Fibroblast of pulmonary artery (primary cell): ENCODE measurements at places on chromosomes 7 and 10.
A peak's percentile ranks its signal among the peaks of the same experiment; 100 is the strongest.

DNA sequence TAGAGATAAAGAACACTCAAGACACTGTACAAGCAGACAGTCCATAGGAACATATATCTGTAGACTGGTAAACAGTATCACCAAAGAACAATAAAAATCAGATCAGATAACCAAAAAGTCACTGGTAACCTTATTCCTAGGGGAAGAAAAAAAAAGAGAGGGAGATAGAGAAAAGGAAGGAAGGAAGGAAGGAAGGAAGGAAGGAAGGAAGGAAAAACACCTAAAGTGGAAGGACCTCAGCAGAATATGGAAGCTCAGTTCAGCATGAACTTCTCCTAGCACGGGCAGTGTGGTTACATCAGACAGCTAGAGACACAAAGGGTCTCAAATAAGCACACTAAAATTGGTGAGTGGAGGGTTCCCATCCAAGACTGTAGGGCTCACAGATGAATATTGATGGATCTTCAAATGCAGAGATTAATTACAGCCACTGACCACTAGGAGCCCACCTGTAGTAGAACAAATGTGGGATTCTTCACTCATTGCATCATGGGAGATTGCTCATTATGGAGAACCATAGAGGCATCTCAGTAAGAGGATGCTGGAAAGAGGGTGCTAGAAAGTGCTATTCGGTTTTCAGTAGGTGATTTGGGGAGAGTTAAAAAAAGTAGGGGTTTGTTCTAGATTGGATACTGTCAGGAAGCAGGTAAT is 293.4 kb upstream of the C7orf33 start:
- no peak for DNase-seq

DNA sequence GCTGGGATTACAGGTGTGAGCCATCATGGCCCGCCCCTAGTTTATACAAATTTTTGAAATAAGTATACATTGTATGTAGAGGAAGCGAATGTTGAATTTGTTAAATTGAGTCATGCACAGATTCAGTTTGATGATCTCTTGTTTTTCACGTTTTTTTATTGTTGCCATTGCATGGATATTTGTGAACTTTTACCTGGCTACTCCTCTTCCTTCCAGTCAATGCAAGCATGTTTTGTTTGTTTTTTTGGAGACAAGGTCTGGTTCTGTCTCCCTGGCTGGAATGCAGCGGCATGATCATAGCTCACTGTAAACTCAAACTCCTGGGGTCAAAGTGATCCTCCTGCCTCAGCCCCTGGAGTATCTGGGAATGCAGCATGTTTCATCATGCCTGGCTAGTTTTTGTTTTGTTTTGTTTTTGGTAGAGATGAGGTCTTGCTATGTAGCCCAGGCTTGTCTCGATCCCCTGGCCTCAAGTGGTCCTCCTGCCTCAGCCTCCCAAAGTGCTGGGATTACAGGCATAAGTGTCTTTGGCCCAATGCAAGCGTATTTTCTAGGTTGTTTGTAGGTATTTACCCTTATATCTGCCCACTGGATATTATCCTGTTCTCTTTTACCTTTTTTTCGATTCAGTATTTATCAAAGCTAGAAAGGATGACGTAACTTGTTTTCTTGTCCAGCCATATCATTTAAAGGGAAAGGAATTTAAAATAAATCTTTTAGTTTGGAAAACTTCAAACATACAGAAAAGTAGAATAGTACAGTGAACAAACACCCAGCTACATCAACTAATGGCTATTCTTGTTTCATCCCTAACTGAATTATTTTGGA is 11.0 kb downstream of the LCOR start:
- no peak for DNase-seq

GRCh38 chr10:67695555-67695954 is 440 bp downstream of the CTNNA3 start:
- no peak for DNase-seq

- no peak for DNase-seq
Observed at GRCh38 chr7:26011039-26011696, 140.8 kb upstream of the NFE2L3 start.

DNA sequence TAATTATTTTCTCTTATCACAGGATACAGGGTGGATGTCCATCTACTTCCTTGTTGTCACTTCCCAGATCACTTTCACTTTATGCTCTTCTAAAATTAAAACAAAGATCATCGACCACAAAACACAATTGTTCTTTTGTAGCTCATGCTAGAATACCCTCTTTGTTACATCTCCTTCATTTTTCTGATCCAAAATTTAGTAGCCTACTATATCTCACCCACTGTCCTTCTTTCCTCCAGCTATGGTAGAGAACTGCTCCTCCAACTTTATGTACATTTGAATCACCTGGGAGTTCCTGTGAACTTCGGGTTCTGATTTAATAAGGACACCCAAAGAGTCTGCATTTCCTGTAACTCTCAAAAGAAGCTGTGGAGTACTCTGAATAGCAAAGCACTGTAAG is 1.2 kb upstream of the AHR start:
- no peak for DNase-seq

- DNase-seq, result no peak
Observed at GRCh38 chr10:14244147-14244546, 86.6 kb downstream of the FRMD4A start.

DNA sequence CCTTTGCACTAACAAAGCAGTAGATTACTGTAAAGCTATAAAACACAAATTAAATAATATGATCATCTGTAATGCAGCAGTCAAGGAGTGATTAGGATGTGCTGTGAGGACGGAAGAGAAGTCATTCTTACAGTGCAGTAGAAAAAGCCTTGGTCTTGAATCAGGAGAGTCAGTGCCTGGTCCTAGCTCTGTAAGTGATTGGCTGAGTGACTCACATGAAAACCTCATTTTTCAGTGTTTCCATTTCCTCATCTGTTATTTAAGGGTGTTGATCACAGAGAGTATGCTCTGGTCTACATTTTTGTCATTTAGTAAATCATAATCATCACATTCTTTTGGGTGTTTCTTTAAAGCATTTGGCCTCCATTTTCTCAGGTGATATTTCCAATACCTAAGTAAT is 717.8 kb downstream of the LRMDA start:
- no peak for DNase-seq

GRCh38 chr10:44714451-44714850 is 196.7 kb upstream of the TMEM72 start:
- DNase-seq, result no peak

DNA sequence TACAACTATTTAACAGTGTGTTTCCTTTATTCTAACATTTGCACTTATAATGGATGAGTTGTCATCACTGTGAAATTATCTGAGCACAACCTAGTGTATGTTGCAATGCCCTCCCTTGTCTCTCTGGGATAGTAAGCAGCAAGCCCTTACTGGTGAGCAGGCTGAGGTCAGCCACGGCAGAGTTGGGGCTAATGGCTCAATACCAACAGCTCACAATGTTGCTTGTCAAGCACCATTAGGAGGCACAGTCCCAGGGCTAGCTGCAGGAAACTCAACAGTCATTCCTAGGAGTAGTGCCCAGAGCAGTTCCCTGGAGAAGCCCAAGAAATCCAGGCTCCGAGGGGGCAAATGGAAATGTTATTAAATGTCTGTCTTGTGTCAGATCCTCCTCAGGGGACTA is 858.4 kb downstream of the GRID1 start:
- DNase-seq, result no peak

DNA sequence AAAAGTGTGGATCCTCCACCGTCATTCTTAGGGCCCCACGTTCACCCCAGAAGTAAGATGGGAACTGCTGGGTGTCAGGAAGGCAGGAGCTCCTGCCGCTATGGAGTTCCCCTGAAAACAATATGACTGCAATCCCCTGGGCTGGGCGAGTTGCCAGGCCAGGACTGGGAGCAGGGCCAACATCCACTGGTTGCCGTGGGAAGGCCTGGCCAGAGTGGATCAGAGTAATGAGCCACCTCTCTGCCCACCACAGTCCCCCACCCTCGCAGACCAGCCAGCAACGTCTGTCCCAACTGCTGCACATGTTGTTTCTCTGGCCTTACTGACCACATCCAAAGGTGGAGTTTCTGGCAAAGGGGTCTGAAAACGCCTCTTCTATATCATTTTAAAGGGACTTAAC is 86.6 kb downstream of the STRA8 start:
- DNase-seq, result peak; percentile 94

DNA sequence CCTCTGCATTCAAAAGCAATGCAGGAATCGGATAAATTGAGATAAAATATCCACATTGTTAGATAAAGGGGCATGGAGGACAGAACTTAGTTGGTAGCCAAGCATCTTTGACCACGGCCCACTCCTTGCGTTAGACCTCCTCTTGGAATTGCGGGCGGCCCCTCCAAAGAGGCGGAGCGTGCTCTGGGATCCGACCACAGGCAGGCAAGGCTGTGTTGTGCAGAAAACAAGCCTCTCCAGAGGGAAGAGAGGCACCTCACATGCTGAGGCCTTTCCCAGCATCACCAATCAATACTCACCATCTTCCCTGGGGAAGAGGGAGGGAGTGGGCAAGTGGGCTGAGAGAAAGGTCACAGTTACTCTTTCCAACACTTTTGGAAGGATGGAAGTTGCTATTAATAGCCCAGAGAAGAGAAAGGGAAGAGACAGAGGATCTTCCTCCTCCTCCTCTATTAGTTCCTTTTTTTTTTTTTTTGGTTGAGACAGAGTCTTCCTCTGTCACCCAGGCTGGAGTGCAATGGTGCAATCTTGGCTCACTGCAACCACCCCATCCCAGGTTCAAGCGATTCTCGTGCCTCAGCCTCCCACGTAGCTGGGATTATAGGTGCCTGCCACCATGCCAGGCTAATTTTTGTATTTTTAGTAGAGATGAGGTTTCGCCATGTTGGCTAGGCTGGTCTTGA is 49.7 kb upstream of the NRF1 start:
- DNase-seq, result no peak

- no peak for DNase-seq
Observed at GRCh38 chr7:99008921-99009530, 130.7 kb downstream of the TRRAP start.

DNA sequence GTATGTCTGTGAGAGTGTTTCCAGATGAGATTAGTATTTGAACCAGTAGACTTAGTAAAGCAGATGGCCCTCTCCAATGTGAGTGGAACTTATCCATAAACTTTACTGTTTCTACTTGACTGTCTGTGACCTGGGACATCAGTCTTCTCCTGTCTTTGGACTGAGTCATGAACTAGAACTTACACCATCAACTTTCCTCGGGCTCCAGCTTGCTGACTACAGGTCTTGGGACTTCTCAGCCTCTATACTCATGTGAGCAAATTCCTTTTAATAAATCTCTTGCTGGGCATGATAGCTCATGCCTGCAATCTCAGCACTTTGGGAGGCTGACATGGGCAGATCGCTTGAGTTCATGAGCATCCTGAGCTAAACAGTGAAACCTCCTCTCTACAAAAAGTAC is 25.7 kb upstream of the WAPL start:
- DNase-seq, result no peak

DNA sequence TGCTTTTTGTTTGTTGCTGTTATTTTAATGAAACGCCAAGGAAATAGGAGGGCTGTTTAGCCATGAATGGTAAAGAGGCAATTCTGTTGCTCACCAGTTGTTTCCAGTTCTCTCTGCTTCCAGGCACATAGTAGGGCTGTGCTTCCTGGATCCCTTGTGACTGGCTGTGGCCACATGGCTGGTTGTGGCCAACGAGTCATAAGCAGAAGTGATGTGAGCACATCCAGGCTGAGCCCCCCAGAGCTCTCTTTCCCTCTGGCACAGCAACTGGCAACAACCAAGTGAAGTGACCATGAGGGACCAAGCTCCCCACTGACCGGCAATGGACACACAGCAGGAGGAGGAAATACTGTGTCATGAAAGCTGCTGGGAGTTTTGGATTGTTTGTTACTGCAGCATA is 10.3 kb downstream of the GRID1 start:
- no peak for DNase-seq

DNA sequence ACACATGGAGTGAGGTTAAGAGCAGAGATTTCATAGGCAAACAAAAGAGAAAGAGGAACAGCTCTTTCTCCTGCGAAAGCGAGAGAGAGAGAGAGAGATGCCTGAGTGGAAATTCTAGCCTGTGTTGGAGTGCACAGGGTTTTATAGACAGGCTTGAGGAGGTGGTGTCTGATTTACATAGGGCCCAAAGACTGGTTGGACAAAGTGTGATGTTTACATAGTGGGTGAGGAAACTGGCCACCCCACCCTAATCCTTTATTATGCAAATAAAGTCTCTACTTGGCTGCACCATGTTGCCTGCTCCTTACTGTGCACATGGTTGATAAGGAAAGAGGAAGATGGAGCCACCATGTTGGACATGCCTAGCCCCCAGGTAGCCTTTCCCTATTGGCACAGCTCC is 967.8 kb upstream of the SORCS1 start:
- DNase-seq, result no peak

DNA sequence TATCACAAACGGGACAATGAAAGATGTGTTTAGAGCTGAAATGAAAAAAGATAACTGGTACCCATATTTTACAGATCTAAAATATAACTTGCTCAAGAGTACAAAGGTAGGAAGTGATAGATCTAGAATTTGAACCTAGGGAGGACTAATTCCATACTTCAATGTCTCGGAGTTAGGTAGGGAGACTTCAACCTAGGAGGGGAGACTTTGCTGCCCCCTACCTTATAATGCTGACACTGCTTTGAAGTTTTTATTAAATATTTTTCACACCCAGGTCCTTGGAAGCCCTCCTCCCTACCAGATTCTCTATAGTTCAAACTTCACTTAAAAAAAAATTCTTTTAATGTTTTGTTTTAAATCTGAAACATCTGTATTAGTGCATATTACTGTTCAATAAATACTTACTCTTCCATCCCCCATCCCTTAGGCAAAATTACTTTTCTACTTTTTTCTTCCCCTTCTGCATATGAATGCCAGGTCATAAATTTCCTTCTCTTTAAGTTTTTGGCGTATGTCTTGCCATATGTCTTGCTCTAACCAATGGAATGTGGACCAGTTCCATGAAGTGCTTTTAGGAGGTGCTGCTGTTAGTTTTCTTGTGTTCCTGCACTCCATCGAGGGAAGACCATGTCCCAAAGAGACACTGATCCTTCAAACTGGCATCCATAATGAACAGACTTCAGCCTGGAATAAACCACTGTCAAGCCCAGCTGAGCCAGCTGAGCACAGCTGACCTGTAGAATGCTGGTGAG is 57.8 kb downstream of the MICU1 start:
- DNase-seq, result peak; percentile 14

DNA sequence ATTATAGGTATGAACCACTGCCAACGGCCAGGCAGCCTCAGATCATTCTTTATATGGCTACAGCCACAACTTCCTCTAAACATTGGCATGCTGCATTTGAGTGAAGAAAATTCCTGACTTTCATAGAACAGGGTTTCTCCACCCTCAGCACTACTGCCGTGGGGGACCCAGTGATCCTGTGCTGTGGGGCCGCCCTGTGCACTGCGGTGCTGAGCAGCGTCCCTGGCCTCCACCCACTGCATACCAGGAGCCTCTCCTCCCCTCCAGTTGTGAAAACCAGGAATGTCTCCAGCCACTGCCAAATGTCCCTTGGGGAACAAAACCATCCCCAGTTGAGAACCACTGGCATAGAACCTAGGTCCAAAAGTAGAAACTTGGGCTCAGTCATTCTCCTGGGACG is 15.8 kb downstream of the CNPY1 start:
- no peak for DNase-seq

DNA sequence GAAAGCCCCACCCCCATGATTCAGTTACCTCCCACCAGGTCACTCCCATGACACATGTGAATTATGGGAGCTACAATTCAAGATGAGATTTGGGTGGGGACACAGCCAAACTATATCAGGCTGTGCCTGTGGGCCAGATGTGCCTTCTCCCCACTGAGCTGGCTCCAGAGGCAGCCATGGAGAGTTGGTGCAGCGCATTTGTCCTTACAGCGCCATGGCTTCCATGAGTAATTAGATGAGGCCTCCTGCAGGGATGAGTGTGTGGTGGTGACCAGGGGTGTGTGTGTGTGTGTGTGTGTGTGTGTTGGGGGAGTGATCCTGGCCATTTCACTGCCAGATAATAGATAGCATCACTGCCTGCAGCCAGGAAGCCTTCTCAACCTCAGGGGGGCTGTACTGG is 94.6 kb downstream of the FANK1 start:
- no peak for DNase-seq
